AG08395 (cell line): ENCODE measurements at places on chromosomes 1 and 21.

GRCh38 chr1:20931930-20932436 is 144.9 kb upstream of the HP1BP3 start:
- no peak for DNase-seq

- DNase-seq = peak; percentile 77
Measured at GRCh38 chr1:28971980-28972771, 57.8 kb downstream of the EPB41 start.

DNA sequence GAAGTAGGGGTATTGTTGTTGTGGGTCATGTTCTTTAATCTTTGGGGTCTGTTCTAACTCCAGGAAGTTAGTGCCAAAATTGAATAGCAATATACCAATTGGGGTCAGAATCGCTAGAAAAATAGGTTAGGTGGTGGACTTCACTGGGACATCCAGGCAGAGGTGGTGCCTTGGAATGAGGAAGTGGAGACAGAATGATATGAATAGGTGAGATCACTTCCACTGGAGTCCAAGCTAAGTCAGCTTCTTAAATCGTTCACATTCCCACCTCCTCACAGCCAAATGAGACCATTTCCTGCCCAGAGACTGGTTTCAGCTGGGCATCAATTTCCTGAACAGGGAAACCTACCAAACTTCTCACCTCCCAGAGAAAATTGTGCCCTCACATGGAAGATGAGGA is 137.8 kb upstream of the RAB4A start:
- no peak for DNase-seq

DNA sequence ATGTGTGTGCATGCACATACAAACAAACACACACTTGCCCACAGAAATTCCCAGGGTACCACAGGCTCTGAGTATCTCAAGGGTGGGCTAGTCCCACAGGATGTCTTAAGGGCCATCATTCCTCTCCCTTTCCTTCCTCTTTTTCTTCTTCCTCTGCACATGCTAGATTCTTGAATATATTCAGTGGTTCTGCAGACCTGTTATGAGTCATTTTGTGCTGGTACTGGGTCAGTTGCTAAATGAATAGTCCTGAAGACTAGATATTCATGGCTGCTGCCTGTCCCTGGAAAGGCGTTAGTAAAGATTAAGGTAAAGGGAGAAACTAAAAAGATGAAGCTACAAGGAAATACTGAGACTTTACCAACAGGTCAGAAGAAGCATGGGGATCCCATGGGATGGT is 256.7 kb upstream of the KIAA0040 start:
- DNase-seq = no peak

- no peak for DNase-seq
Measured at GRCh38 chr21:19261731-19262376, 858.3 kb upstream of the TMPRSS15 start.

- DNase-seq = no peak
Measured at GRCh38 chr1:19461220-19461554, 24.2 kb downstream of the CAPZB start.

GRCh38 chr1:213533125-213533524 is 454.6 kb upstream of the PROX1 start:
- no peak for DNase-seq

DNA sequence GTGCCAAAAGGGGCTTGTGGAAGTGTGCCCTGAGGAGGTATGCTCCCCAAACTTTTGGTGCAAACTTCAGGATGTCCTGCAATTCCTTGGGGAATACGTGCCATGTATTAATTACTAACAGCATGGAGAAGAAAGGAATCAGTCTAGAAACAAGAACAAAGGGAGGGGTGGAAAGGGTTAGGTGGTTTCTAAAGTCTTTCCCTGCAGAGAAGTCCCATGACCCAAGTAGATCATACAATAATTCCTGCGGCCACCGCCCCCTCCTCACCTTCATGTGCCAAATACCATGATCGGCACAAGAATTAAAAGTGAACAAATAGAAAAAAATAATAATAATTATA is 258.2 kb downstream of the PLPP3 start:
- no peak for DNase-seq

GRCh38 chr1:205458777-205459566 is 3.1 kb upstream of the BLACAT1 start:
- peak; percentile 70 for DNase-seq

GRCh38 chr1:169896013-169896412 is 2.3 kb upstream of the SCYL3 start:
- DNase-seq = no peak

- no peak for DNase-seq
Measured at GRCh38 chr1:152907686-152908601, at the start of gene IVL. Gene IVL (plus strand): TSS chr1:152908546. CDS start chr1:152909798, 1,252 bp downstream.

DNA sequence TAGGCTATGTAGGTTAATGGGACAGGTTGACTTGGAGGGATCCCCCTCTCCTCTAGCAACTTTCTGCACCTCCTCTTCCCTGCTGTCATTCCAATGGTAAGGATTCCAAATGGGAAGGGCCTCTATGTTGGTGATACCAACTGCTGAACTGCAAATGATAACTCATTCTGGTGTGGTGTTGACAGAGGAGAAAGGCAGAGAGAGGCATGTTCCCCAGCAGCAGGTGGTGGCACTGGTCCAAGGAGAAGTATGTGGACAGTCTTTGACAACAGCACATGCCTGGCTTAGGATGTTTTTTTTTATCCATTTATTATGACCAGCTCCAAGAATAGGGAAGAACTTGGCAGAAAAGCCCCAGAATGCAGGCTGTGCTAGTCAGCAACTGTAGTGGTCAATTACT is 19.6 kb upstream of the SPAG17 start:
- DNase-seq = peak; percentile 14

- DNase-seq = no peak
Measured at GRCh38 chr1:113415310-113416070, 25.2 kb downstream of the MAGI3 start.

GRCh38 chr1:48670234-48671020 is 106.3 kb downstream of the BEND5 start:
- no peak for DNase-seq

DNA sequence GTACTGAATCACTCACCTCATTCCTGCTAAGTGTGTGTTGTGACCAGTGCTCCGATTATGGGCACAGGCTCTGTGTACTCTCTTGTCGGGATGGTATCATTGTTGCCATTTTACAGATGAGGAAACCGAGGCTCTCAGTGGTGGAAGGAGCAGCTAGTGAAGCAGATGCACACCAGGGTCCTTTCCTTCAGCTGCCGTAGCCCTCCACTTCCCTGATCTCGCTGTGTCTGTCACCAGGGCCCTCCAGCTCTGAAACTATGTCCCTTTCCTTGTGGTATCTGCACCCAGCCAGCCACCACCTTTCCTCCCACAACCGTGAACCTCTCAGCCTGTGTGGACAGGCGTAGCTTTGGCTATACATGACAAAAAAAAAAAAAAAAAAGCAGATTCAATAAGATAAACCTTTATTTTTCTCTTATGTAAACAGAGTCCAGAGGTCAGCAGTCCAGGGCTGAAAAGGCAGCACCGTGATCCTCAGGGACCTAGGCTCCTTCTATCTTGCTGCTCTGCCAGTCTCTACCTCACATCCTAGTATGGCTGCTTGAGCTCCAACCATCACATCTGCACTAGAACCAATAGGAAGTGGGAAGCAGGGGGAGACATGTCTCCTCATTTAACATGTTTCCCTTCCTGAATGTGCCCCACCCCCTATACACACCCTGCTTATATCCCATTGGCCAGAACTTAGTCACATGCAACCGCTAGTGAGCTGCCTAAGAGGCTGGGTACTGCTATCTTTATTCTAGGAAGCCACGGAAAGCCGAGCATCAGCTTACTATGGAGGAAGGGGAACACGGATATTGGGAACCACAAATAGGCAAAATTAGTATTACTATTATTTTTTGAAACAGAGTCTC is 44.3 kb downstream of the TMEM51 start:
- DNase-seq = no peak

GRCh38 chr1:92784021-92784638 is 778 bp downstream of the EVI5 start:
- peak; percentile 34 for DNase-seq

- no peak for DNase-seq
Measured at GRCh38 chr1:50272912-50273311, 150.3 kb downstream of the DMRTA2 start.

GRCh38 chr21:45845770-45846090 is 135.8 kb upstream of the COL6A1 start:
- no peak for DNase-seq

- no peak for DNase-seq
Measured at GRCh38 chr1:68511254-68511653, 14.4 kb upstream of the DEPDC1 start.

- DNase-seq = no peak
Measured at GRCh38 chr1:61423643-61424042, 301.3 kb downstream of the TM2D1 start.

DNA sequence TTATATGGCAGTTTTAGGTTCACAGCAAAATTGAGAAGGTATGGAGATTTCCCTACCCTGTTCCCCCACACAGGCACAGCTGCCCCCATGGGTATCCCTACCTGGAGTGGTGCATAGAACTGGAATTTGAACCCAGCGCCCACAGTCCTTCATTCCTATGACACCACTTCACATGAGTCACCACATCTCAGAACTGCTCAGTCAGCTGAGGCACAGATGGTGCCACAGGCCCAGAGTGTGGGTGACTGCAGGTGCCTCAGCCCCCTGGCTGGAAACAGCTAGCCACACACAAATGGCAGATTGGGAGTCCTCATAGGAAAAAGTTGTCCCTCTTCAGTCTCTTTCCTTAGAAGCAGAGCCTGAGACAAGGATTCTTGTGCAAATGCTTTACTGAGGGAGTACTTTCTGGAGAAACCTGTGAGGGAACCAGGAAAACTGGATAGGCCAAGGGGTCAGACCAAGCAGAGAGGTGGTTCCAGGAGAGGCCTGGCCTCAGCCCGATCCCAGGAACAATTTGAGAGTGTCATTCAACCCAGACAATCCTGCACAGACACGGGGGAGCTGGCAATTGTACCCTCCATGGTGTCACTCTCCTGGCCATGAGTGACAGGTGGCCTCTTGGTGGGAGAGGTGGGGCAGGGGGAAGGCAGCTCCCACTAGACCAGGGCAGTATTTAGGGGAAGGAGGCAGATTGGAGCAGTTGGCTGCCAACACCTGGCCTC is 6.9 kb downstream of the PLA2G2D start:
- DNase-seq = no peak

GRCh38 chr1:109713636-109714035 is 1.6 kb downstream of the GSTM5 start:
- DNase-seq = peak; percentile 0

DNA sequence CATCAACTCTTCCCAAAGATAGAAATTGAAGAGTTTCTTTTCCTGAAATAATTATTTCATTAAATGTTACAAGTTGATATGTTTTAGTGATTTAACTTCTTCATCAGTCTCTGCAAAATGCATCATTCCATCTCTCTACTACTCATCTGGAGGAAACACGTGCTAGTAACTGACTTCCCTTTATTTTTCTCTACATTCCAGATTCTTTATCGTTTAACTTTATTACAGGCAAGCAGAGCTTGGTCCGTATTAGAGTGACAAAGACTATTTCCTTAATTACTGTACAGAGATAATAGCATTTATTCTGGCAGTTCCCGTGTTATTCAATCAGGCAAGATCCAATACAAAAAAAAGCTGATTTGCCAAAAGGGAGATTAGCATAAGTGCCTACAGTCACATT is 88.6 kb downstream of the TM2D1 start:
- no peak for DNase-seq

GRCh38 chr1:25040122-25040685 is 110.1 kb upstream of the RUNX3 start:
- DNase-seq = no peak

GRCh38 chr21:33374450-33375096 is 28.6 kb upstream of the IFNGR2 start:
- DNase-seq = peak; percentile 27

DNA sequence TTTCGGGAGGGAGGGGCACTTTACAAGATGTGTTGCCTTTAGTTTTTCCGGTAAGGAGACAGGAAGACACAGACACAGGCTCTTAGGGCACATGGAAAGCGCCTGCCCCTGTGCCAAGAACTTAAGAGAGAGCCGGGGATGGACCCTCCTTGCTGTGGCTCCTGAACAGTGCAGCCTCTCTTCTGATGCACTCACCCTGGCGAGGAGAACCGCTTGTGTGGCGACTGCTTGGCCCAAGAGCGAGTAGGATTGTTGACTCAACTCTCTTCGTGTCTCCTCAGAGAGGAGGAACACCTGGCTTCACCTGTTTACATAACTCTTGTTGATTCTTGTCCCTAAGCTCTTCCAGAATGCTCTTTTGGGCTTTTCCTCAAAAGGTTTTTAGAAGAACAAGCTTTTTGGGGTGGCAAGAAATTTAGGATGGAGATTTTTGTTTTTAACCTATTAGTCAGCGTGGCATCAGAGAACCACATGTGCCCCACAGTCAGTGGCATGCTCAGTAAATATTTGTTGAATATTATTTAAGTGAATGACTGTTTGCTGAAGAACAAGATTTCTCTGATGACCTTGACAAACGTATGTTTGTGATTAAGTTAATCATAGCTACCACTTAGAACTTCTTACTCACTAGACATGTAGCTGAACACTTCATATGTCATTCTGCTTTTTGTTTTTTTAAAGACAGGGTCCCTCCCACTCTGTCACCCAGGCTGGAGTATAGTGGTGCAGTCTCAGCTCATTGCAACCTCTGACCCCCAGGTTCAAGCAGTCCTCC is 60.6 kb downstream of the NFIA start:
- no peak for DNase-seq

DNA sequence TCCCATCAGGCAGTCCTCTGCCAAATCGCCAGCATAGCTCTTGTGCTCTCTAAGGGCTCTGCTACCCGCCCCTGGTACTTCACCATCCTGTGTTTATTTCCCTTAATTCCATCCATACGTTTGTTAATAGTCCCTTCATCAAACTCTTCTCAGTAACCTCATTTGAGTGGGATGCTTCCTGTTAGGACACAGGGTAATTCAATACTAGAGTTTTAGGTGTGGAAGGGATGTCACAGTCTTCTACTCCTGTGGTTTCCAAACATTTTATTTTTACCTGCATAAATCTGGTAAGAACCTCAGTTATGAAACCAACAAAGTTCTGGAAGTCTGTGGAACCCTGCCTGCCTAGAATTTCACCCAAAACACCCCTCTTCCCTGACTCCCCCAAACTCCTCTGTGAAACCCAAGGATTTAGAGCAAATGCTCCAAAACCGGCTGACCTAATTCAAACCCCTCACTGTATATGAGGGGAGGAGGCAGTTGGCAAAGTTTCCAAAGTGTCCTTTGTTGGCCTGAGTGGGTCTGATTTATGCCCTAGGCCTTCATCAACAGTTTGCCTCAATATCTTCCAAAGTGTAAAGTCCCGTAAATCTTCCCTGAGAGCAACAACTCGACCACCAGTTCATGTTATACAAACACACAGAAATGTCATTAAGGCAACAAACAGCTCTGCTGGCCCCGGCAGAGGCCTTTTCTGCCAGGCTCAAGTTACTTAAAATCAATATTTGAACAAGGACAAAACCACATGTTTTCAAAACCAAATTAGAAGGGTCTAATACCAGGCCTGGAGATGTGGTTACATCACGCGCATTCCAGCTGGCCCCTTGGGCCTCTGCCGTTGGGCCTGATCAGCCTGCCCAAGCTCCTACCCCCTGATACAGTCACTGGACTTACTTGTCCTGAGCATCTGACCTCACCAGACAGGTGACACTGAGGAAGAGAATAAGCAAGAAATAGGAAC is 82.4 kb upstream of the FGGY start:
- no peak for DNase-seq
